ENCODE measurements at places on chromosomes 11 and 22.
A peak's percentile ranks its signal among the peaks of the same experiment; 100 is the strongest.

- no peak for DNase-seq
Observed at GRCh38 chr11:72844356-72844755, 30.1 kb downstream of the ATG16L2 start.

- DNase-seq = no peak
Observed at GRCh38 chr22:35978201-35978600, 50.4 kb downstream of the RBFOX2 start.

DNA sequence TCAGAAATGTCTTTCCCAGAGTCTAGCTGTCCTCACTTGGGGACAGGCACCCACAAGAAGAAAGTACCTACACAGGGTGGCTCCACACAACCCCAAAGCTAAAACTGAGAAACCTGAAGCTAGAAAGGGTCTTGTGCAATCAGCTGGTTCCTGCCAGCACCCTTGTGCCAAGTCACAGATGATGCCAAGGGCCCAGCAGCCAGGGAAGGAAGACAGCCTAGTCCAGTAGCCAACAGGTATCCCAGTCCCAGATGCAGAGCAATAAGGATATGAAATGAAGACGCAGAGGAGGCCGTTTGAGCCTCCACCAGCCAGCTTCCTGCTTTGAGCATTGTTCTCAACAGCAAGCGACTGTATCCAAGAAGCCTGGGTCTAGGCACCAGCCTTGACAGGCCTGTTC lies 6.1 kb downstream of the PLEKHA7 start:
- no peak for DNase-seq

GRCh38 chr11:64296830-64297698 lies 3.1 kb upstream of the CATSPERZ start:
- DNase-seq = no peak

DNA sequence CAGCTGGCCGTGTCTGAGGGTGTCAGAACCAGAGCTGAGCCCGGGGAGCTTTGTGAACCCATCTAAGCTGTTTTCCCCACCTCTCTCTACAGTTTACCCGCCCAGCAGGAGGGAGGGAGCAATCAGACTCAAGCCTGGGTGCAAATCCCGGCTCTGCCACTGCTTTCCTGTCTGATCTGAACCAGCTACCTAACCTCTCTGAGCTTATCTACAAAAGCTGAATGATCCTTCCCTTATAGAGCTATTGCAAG lies 252 bp downstream of the APOL2 start:
- no peak for DNase-seq

- DNase-seq = no peak
Observed at GRCh38 chr11:90134478-90135003, at the start of gene NAALAD2. Gene NAALAD2, plus strand, starts transcription at chr11:90134663. Its CDS starts 96 bp downstream, at chr11:90134759.

DNA sequence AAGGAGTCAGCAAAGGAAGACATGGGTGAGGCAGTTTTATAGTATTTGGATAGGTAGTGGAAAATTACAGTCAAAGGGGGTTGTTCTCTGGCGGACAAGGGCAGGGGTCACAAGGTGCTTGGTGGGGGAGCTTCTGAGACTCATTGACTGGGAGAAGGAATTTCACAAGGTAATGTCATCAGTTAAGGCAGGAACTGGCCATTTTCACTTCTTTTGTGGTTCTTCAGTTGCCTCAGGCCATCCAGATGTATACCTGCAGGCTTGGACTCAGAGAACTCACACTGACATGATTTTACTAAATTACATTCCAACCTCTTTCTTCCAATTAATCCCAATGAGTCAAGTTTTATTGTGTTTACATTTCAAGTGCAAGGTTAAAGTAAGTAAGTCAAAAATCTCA lies 240.5 kb upstream of the API5 start:
- DNase-seq = no peak

- no peak for DNase-seq
Observed at GRCh38 chr11:19597876-19598275, 114.8 kb upstream of the NAV2 start.

GRCh38 chr11:118614511-118614910 lies 7.1 kb downstream of the PHLDB1 start:
- DNase-seq = no peak

DNA sequence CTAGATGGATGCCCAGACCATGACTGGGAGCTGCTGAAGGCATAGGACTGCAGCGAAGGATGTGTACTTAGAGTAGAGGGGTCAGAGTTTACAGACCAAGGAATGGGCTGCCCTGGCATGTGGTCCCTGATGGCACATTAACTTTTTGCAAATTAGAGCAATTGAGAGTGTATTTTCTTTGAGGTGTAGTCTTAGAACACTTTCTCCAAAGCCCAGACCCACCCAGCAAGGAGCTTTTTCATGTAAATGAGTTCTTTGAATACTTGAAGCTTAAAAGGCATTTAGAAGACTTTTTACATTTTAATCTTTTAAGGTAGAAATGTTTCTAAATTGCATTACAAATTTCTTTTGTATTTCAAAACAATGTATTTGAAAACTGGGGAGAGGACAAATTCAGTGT lies 8.9 kb downstream of the OR4X1 start:
- DNase-seq = no peak

DNA sequence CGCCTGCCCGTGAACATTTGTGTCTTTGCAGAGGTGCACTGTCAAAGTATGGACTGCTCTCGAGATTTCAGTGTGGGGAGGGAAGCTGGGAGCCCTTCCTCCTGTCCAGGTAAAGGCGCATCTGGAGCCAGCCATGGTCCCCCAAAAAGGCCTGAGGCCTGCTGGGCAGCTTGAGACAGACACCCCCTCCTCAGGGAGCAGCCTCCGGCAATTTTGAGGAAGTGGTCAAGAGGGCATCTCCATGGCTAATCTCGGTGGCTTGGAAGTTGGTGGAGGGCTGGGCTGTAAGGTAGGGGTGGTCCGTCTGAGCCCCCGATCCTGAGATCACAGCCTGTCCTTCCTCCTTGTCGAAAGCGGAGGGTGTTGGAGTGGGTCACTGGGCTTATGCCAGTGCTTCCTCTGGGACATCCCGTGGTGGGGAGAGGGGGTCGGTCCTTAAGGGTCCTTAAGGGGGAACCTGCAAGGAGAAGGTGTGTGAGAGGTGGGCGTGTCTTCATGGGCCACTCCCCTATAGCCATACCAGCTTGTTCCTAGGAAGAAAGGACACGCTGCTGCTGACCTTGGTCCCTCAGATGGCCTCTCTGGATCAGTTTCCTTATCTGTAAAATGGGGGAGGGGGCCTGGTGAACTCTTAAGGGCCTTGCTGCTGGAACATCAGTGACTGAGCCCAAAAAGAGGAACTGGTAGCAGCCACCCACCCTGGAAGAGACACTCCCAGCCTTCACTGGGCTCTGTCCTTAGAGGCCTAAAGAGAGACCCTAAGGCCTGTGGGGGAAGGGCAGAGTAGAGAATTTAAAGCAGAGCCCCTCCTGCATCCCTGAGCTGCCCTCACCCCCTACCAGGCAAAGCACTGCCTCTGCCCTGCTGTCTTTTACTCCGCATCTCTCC lies 2.6 kb downstream of the KCNC1 start:
- DNase-seq = no peak

DNA sequence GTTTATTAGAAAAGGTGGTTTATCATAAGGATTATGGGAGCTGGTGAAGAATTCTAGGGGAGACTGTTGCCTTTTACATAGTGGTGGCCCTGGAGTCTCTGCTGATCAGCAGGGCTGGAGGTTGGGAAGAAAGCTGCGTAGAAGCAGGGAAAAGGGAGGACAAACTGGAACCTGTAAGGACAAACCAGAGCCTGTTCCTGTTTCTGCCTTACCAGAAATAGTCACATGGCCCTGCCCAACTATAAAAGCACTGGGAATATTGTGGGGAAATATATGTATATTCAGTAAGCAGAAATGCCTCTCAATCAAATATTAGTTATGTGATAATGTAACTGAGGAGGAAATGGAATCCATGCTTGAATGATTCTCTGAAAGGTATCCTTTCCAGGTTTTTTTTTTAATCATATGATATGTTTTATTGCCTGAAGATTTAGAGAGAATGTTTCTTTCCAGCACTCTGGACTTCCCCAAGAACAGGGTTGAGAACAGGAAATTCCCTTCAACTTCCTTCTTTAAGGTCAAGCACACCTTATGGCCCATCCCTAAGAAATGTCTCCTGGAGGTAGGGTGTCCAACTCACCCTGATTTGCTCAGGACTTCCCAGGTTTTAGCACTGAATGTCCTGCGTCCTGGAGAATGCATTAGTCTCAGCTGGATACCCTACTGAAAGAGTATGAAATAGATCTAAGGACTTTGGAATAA lies 33.9 kb upstream of the SCUBE2 start:
- no peak for DNase-seq

DNA sequence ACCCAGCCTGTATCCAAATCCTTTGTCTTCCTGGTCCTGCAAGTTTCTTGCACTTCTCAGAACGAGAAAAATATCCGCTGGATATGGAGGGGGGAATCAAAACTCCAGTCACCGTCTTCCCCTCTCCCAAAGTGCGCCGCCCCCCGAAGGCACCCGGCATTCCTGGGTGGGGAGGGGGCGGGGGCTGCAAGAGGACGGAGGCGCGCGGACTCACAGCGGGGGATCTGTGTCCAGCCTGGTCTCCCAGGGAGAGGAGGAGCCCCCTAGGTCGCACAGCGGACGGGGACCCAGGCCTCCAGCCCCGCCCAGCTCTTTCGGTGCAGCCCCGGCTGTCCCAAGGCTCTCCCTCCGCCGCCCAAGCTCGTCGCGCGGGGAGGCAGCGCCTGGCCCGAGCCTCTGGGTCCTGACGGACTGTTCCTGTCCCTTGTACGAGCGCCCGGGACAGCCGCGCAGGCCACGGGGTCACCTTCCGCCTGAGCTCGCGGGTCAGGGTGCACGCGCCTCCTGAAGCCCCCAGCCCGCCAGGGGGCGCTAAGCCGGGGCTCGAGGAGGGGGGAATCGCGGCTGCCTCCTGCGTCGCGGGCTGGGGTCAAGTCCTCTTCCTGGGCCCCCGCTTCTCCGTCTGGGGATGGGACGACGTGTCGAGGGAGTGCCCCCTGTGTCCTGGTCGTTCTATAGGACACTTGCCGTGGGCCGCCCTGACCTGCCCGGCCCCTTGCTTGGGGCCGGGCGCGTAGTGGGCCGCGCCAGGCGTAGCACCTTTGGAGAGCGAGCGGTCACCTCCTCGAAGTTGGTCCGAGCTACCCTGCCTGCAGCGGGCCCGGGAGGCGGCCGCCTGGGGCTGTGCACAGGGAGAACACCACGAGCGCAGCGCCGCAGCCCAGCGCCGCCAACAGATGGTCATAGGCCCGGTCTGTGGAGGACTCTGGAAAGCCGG lies 2.4 kb upstream of the WNT11 start:
- peak; percentile 84 for DNase-seq

GRCh38 chr11:74504100-74504691 lies 10.7 kb upstream of the LIPT2 start:
- no peak for DNase-seq

DNA sequence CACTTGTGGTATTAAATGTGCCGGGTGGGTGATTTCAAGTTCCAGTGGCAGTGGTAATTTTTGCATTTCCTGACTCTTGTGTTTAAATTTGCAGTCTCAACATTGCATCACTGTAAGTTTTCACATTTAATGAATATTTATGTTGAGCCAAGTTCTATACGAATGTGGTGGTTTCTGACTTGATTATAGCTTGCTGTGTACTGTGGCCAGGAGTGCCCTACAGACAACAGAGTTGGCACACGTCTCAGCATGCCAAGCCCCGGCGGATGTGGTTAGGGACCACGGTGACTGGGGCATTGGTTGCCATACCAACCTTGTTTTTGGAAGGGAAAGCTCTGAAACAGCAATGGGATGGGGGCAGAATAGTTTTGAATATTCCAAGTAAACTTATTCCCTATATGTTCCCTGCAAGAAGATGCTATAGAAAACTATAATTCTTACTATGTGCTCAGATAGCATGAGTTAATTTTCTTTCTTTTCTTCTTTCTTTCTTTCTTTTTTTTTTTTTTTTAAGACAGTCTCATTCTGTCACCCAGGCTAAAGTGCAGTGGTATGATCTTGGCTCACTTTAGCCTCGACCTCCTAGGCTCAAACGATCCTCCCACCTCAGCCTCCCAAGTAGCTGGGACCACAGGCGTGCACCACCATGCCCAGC lies 16.0 kb downstream of the ZNRF3 start:
- no peak for DNase-seq

DNA sequence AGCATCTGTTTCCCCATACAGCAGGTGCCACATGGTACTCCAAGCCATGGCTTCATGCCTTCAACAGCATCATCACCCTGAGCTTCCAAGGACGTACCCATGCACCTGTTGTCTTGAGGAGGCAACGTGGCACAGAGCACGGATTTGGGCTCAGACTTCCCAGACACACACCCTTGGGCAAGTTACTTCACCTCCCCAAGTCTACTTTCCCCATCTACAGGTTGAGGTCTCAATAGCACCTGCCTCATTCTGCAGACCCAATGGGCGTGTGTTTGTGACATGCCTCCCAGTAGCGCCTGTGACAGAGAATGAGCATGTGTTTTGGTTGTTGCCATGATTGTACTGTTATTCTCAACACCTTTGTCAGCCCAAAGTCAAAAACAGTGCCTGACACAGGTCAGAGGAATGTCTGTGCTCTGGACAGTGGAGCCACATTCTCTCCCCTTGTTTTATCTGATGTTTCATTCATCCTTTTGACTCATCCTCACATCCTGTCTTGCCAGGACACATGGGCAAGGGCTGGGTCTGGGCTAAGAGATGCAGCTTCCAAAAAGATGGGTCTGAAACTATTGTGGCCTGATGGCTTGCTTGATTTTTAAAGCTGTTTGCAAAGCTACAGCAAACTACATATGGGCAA lies 53.4 kb upstream of the CCND1 start:
- DNase-seq = no peak

- no peak for DNase-seq
Observed at GRCh38 chr11:128375961-128376360, 211.4 kb downstream of the ETS1 start.

GRCh38 chr11:75400146-75400865 lies 988 bp downstream of the RPS3 start:
- peak; percentile 12 for DNase-seq

DNA sequence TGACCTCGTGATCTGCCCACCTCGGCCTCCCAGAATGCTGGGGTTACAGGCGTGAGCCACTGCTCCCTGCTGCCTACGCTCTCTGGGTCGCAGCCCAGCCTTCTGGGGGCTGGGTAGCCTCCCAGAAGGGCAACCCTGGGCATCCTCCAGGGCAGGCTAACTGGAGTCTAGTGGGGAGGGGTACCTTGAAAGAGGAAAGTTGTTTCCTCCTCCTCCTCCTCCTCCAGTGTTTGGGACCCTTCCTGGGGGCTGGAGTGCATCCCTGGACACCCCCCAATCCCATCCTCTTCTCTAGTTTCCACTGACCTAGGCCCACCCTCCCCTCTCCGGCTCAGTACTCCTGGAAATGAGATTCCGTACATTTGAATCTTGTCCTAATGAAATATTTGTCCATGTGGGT lies 1.3 kb downstream of the PNPLA3 start:
- DNase-seq = no peak

DNA sequence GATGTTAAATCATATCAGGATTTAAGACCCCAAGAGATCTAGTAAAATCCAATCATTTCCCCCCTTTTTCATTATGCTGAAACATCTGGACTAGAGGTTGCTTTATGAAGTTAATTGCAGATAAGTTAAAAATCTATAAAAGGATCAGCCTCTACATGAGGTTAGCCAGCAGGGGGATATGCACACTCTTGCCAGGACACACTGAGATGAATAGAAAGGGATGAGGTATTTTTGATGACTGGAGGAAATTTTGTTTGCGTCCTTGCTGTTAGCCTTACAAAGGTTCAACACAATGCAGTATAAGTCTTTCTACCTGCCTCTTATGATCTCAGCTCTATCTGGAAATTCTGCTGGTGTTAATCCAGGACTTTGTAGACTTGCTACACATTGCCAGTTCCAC lies 1034.3 kb downstream of the LRRC4C start:
- DNase-seq = no peak

GRCh38 chr22:45992737-45993136 lies 15.8 kb upstream of the WNT7B start:
- DNase-seq = no peak

- no peak for DNase-seq
Observed at GRCh38 chr22:23221351-23221804, 41.1 kb downstream of the BCR start.

Measured in CD14-positive monocyte (primary cell).